T-helper 2 cell treated with Interferon-gamma antibody and Interleukin-4, amounts not matched to agents 5 μg/mL and 100 μg/mL, for 36 hours (primary cell): ENCODE measurements at places on chromosomes 13 and 19.

- H3K36me3 ChIP-seq, result no peaks in the 10 kb centered on the region
- H3K27ac ChIP-seq, result no peak overlapping the region
- H3K4me3 ChIP-seq, result no peak overlapping the region
- no peak for DNase-seq
These were observed 93.9 kb downstream of the GNG7 start for GRCh38 chr19:2608602-2608922.

GRCh38 chr13:96795670-96796069 lies 198.6 kb downstream of the OXGR1 start:
- DNase-seq, result no peak
- H3K4me1 ChIP-seq, result no peaks in the 10 kb centered on the region
- H3K27me3 ChIP-seq, result no peaks in the 10 kb centered on the region
- H3K27ac ChIP-seq, result no peak overlapping the region

- H3K36me3 ChIP-seq, result peaks cover 8% of the 10 kb centered on the region
- H3K4me1 ChIP-seq, result peaks cover 9% of the 10 kb centered on the region
- no peaks in the 10 kb centered on the region for H3K27me3 ChIP-seq
- no peak overlapping the region for H3K27ac ChIP-seq
- no peak overlapping the region for H3K4me3 ChIP-seq
- peak; percentile 51 for DNase-seq
These were observed 7.3 kb upstream of the STRN4 start for GRCh38 chr19:46753420-46754155.

GRCh38 chr13:34344816-34345215 lies 526.9 kb downstream of the RFC3 start:
- no peaks in the 10 kb centered on the region for H3K27me3 ChIP-seq
- no peak overlapping the region for H3K27ac ChIP-seq
- no peak overlapping the region for H3K4me3 ChIP-seq
- H3K36me3 ChIP-seq, result no peaks in the 10 kb centered on the region

DNA sequence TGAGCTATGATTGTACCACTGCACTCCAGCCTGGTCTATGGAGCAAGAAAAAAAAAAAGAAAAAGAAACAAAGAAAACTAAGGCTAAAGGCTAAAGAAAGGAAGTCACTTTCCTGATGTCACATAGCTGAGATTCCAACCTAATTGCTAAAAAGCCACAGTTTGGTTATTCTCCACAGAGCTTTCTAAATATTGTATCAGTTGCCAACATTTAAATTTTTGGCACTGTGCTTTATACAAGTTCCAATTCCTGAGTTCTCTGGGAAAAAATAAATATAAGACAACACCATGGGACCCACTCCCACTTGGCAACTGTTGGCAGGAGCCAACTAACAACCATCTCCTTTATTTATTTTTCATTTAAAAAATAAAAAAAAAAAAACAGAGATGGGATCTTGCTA lies 11.2 kb upstream of the LYPD3 start:
- no peak overlapping the region for H3K4me3 ChIP-seq
- no peak for DNase-seq
- peaks cover 6% of the 10 kb centered on the region for H3K36me3 ChIP-seq
- H3K27ac ChIP-seq, result no peak overlapping the region
- no peaks in the 10 kb centered on the region for H3K27me3 ChIP-seq

DNA sequence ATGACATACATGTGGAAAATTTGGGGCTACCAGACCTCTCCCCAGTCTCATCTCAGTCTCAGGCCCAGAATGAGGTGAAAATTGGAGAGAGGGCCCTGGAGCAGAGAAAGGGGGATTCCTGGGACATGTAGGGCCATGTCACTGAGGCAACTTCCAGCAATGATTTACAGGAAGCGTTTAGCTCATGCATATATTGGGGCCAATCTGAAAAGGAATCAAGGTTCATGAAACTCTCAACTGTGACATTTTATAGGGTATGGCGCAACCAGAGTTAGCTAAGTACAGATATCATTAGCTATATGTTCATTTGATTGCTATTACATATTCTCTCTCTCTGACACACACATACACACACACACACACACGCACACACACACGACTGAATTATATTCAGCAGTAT lies 86.3 kb downstream of the RNASEH2B start:
- H3K36me3 ChIP-seq, result no peaks in the 10 kb centered on the region
- no peak for DNase-seq
- no peak overlapping the region for H3K4me3 ChIP-seq
- H3K27ac ChIP-seq, result no peak overlapping the region
- peaks cover 16% of the 10 kb centered on the region for H3K4me1 ChIP-seq
- H3K27me3 ChIP-seq, result peaks cover 7% of the 10 kb centered on the region

DNA sequence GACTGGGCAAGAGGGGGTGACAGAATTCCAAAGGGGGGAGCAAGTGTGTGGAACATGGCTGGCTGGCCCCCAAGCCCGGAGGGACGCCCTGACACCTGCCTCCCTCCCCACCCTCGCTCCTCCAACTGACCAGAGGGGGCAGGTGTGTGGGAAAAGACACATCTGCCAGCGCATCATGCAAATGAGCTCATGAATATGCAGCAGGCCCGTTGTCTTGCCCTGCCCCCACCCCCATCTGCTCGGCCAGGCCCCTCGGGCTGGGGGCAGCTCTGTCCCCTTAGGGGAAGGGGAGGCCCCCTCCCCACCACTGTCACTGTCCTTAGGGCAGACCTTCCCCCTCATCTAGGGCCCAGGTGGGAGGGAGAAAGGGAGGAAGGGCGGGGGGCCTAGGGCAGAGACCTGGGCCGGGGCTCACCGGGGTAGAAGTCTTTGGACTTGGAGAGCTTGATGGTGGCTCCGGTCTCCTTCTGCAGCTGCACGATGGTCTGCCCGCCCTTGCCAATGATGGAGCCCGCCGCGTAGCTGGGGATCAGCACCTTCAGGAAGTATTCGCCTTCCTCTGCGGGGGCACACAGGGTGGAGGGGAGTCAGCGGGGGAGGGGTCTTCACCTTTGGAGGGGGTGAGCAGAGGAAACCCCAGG lies 12.9 kb downstream of the NOVA2 start:
- no peak overlapping the region for H3K4me3 ChIP-seq
- H3K27me3 ChIP-seq, result peaks cover 35% of the 10 kb centered on the region
- no peaks in the 10 kb centered on the region for H3K36me3 ChIP-seq
- H3K4me1 ChIP-seq, result no peaks in the 10 kb centered on the region
- no peak for DNase-seq

DNA sequence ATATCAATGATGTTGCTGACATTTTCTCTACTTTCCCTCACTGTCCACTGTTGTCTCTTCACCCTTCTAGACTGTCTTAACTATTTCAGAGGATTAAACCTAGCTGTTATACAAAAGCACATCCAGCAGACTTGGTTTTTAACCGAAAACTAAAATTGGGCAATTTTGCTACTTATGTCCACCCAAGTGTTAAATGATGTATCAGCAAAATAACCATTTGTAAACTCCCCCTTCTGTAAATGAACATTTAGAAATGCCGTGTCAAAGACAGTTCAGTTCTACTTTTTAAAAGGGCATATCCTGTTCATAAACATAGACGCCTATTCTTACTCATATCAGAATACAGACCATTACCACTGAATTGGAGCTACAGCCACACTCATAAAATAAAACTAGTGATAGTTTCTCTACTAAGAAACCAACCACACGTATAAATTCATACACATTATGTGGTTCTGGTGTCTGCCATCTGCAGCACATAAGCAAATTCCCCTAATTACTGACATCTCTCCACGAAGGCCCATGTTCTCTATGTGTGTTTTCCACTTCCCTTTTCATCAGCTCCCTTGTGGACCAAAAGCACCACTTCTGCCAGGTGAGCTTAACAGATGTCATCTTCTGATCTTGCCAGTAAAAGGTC lies 1091.8 kb downstream of the PCDH9 start:
- H3K4me1 ChIP-seq, result no peaks in the 10 kb centered on the region
- no peak overlapping the region for H3K27ac ChIP-seq
- H3K27me3 ChIP-seq, result no peaks in the 10 kb centered on the region
- DNase-seq, result no peak
- H3K4me3 ChIP-seq, result no peak overlapping the region

DNA sequence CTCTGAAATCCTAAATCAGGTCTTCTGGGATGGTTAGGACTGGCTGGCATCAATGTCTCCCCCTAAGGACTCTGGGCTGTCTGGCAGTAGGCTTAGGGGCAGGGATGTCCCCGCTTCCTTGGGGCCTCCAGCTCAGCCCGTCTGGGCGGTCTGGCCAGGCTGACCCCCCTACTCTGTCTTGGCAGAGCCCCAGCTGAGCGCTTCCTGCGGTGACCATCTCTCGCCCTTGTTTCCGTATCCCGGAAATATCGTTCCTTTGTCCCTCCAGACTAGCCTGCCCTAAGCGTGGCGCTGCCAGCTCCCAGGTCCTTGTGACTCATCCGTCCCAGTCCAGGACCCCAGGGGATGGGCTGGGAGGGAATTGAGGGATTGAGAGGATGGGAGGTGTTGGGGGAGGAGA lies 11.3 kb downstream of the GTPBP3 start:
- H3K36me3 ChIP-seq, result peaks cover 2% of the 10 kb centered on the region
- H3K27ac ChIP-seq, result no peak overlapping the region
- peaks cover 11% of the 10 kb centered on the region for H3K27me3 ChIP-seq
- H3K4me1 ChIP-seq, result peaks cover 15% of the 10 kb centered on the region

GRCh38 chr19:40143612-40144011 lies 47.6 kb upstream of the MAP3K10 start:
- peak overlapping the region; percentile 52 for H3K27ac ChIP-seq
- peak overlapping the region; percentile 43 for H3K4me3 ChIP-seq
- peaks cover 30% of the 10 kb centered on the region for H3K4me1 ChIP-seq
- no peaks in the 10 kb centered on the region for H3K36me3 ChIP-seq

GRCh38 chr13:112069061-112069844 lies 2.3 kb downstream of the SOX1 start:
- peaks cover 2% of the 10 kb centered on the region for H3K36me3 ChIP-seq
- H3K27me3 ChIP-seq, result peaks cover 59% of the 10 kb centered on the region
- DNase-seq, result no peak

- no peak for DNase-seq
- no peaks in the 10 kb centered on the region for H3K4me1 ChIP-seq
- no peak overlapping the region for H3K27ac ChIP-seq
- H3K36me3 ChIP-seq, result no peaks in the 10 kb centered on the region
These were observed 214.5 kb downstream of the TEX29 start for GRCh38 chr13:111534751-111535522.

DNA sequence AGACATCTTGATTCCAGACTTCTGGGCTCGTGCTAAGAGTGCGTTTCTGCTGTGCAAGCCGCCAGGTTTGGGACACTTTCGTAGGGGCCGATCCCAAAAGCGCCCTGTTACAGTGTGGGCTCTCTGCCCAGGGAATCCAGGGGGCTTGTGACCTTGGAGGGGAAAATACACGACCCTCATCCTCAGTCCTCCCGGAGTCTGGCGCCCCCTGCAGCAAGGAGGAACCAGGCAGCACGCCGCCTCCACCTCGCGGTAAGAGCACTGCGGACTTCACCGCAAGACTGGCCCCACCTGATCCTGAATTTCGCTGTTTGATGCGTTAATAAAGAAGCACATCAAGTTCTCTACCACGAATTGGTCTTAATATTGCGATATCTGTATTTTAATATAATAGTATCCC lies 5.2 kb downstream of the POLRMT start:
- peaks cover 19% of the 10 kb centered on the region for H3K36me3 ChIP-seq
- no peaks in the 10 kb centered on the region for H3K27me3 ChIP-seq
- no peak overlapping the region for H3K27ac ChIP-seq
- H3K4me1 ChIP-seq, result peaks cover 6% of the 10 kb centered on the region
- DNase-seq, result no peak

DNA sequence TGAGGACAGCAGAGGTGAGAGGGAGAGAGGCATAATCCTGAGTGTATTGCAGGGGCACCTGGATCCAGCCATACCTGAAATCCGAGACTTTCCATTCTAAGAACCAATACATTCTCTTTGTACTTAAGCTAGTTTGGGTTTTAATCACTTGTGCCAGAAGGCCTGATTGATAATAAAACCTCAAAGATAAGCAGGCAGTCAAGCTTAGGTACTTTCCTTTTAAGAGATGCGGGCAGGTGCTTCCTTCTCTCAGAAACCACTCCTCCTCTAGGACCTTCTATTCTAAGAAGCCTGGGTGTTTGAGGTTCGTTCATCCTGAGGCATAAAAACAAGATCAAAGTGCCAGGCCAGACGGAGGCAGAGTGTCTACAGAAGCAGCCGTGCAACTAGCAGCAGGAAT lies 22.2 kb downstream of the FAM187B start:
- H3K4me1 ChIP-seq, result peaks cover 58% of the 10 kb centered on the region
- peak; percentile 54 for DNase-seq

DNA sequence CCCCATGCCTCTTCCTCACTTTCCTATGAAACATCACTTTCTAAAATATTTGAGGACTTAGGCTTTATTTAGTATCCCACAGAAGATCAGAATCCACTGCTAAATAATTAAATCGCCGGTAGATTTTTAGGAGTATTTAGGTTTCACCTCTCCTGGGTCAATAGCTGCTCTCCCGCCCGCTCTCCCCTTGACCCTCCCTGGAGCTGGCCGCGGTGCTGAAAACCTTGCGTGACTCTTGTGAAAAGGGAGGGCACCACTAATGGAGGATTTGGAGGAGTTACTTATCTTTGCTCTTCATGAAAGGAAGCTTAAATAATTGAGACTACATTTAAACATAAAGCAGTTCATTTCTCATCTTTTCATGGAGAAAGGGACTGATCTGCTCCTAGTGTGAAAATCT lies 14.1 kb downstream of the POU4F1 start:
- H3K27me3 ChIP-seq, result peaks cover 80% of the 10 kb centered on the region
- H3K27ac ChIP-seq, result no peak overlapping the region
- H3K36me3 ChIP-seq, result no peaks in the 10 kb centered on the region
- H3K4me1 ChIP-seq, result peaks cover 3% of the 10 kb centered on the region
- no peak overlapping the region for H3K4me3 ChIP-seq

- H3K36me3 ChIP-seq, result no peaks in the 10 kb centered on the region
- no peaks in the 10 kb centered on the region for H3K4me1 ChIP-seq
- H3K4me3 ChIP-seq, result no peak overlapping the region
- no peak for DNase-seq
These were observed 89.1 kb downstream of the COL4A1 start for GRCh38 chr13:110217811-110218210.

GRCh38 chr13:41315443-41316047 lies 4.5 kb downstream of the NAA16 start:
- H3K36me3 ChIP-seq, result peaks cover 17% of the 10 kb centered on the region
- peaks cover 31% of the 10 kb centered on the region for H3K4me1 ChIP-seq
- DNase-seq, result no peak
- H3K27me3 ChIP-seq, result no peaks in the 10 kb centered on the region
- peak overlapping the region; percentile 23 for H3K27ac ChIP-seq
- H3K4me3 ChIP-seq, result peak overlapping the region; percentile 17

DNA sequence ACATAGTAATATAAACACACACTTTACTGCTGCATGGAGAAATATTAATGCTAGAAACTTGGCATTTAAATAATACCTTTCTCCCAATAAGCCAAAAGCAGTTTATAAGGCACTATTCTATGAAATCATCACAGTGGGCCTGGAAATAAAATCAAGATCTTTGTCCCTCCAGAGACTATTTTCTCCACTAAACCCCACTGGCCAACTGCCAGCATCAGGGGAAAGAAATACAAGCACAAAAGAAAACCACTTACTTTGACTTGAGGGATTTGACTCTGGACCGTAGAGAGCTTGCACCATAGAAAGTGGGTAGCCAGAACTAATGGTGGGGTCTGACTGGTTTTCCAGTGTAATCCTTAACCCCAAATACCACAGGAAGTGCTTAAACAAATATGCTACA lies 71.9 kb downstream of the DCLK1 start:
- no peak overlapping the region for H3K27ac ChIP-seq
- H3K27me3 ChIP-seq, result no peaks in the 10 kb centered on the region
- H3K36me3 ChIP-seq, result no peaks in the 10 kb centered on the region
- no peaks in the 10 kb centered on the region for H3K4me1 ChIP-seq
- DNase-seq, result no peak
